Head of caudate nucleus (tissue), 42 donors: ENCODE measurements at places on chromosomes 2 and 18.

GRCh38 chr2:131140581-131140980, 35.4 kb downstream of the PLEKHB2 start:
- DNase-seq, result no peak

- DNase-seq, result no peak
These were observed 12.4 kb downstream of the ATG4B start for GRCh38 chr2:241649927-241650326.

DNA sequence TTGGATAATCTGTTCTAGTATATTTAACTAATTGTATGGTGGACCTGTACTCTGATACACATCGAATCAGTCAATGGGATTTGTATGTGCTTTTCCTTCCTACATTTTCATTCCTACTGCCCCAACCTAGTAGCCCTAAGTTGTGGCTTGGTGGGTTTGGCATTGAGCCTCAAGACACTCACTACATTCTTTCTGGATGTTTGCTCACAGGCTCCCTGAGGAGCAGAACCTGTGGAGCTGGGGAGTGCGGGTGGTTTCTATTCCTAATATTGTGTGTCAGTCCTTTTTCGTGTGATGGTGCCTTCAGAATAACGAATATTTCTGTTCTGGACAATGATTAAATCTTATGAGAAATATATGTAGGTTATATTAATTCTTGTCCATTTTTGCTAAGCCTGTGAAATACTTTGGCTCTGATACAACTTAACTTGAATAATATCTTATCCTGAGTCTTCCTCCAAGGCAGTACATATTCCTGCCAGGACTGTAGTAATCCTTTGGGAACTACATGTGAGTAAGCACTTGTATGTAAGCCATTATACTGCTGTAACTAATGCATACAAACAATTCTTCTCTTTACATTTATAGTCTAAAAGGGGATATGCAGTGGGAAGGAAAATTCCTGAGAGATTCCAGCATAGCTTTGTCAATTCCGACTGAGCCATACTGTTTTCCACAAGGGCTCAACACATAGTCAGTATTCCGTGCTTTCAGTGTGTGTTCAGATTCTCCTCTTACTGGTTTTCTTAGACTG, 150.6 kb downstream of the AGPS start:
- no peak for DNase-seq

GRCh38 chr2:151043484-151043883, 218.2 kb downstream of the RBM43 start:
- peak; percentile 17 for DNase-seq

- no peak for DNase-seq
These were observed 63.2 kb downstream of the CCBE1 start for GRCh38 chr18:59633961-59634485.

DNA sequence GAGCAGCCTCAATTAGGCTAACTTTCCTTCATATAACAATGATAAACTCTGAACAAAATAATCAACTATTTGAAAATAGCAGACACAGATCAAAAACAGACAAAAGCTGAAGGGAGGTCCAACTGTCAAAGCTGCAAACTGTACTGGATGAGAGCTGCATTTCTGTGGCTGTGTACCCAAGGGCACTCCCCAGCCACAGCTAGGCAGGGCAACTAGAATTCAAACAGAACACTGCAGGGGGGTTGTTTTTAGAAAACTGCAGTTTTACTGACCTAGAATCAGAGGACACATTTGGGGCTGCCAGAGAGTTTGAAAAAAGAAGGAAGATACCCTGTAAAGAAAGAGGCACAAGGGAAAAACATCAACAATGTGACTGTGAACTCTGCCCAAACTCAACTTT, 56.8 kb downstream of the SMAD2 start:
- DNase-seq, result no peak

DNA sequence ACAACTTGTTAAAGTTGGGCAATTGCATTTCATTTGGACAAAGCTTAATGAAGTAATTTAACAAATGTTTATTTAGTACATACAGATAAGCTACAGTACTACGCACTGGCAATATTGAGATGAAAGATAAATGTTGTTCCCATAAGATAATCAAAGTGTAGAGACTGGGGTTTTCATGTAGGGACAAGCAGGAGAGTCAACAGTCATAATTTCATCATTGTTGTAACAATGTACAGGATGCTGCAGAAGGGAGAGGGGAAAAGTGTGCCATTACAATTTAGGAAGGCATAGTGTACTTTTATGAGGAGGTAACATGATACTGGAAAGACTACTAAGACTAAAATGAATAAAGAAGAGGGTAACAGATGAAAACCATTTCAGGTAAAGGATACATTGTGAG, 441.6 kb downstream of the ERBB4 start:
- DNase-seq, result no peak

DNA sequence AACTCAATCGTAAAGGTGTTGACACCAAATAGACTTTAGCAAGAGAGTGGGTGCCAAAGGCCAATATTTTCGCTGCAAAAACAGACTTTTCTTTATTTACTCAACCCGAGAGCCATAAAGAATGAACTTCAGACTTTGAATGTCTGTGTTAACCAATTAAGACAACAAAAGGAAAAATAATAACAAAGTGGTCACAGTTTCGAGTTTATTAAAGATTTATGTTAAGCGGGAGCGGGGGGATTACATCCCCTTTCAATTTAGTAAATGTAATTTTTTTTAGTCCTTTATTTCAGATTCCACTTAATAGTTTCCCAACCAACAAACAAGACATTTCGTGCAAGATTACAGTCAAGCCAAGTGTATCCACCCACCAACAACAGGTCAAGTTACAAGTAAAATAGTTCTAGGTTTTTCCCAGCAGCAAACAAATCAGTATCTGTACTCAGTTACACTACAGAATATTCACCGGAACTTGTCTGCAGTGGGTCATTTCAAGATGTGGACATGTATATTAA, 9.0 kb downstream of the CDH2 start:
- DNase-seq, result no peak

GRCh38 chr2:217975626-217976025, 27.2 kb downstream of the TNS1 start:
- no peak for DNase-seq
